NCI-H1417 treated with DMSO at 0.1 percent for 48 hours (cell line): ENCODE measurements at places on chromosomes 1 and 21.

DNA sequence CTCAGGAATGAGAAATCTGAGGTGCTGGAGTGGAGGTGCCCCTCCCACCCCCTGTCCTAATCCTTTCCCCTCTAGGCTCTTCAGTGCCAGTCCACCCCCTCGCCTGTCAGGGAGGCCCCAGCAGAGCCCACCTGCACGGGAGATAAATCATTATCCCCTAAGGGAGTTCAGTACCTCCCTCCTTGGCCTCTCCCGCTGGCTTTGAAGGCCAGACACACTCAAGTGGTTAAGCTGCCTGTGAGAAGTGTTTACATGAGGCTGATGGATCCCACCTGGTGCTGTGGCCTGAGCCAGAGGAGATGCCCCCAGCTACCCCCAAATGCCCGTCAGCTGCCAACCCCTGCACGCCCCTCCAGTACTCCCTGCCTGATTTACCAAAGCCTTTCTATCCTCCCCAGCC is 3.7 kb downstream of the RSPO1 start:
- no peak for DNase-seq

GRCh38 chr1:10152709-10153284 is 57.6 kb upstream of the KIF1B start:
- no peak for DNase-seq

- DNase-seq: no peak
These were observed 61.7 kb upstream of the USP24 start for GRCh38 chr1:55276671-55277376.

DNA sequence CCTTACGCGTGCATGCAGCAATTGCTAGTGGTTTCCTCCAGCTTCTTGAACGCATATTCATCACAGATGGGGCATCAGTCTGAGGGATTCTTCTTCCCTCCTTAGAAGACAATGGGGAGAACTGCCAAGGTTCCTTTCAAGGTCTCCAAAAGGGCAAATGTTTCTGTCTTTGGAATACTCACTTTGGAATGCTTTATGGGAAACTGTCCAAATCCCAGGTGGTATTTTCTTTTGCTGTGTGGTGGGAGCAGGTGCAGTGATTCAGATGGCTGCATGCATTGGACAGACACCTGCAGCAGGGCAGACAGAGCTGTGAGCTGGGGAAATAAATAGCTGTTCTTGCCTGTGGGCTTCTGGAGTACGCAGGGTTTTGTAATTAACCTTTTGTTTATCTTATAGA is 40.5 kb downstream of the URB2 start:
- no peak for DNase-seq

DNA sequence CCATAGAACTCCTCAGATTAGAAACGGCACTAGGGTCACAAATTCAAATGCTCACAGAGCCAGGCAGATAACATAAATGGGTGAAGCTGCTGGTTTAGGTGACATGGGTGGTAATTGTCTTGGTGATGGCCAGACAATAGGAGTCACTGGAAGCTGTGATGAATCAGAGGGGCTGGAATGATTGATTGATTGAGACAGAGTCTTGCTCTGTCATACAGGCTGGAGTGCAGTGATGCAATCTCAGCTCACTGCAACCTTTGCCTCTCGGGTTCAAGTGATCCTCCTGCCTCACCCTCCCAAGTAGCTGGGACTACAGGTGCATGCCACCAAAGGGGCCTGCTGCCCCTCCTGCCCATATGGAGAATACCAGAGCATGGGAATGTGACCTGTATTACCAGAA is 63.0 kb downstream of the HIVEP3 start:
- DNase-seq: no peak

DNA sequence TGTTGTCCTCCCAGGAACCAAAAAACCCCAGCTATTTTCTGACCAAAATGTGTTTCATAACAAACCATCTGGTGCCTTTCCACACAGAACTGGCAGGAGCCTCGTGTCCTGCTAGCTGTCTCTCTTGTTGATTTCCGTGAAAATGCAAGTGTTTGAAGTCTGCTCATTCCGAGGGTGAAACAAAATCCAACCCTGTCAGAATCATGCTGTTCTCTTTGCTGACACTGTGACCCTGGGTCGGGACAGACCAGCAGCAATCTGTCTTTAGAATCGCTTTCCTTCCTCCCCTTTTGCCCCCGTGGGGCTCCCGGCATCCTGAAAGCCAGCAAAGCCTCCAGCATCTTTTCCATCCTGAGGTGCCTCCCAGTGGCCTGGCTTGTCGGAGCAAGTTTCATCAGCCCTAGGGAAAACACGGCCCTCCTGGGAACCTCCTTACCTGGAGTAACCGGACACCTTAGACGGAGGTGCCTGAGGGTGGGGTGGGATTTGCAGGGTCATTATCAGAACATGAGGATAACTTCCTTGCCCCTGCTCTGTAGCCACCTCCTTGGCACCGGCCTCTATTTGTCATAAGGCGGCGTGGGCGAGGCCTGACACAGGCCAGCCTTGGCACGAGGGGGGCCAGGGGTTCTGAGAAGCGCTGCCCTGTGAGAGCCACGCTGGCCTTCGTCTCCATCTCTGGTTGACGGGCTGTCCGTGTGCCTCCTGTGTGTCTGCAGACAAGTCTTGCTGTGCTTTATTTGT is 24.9 kb downstream of the LDLRAP1 start:
- no peak for DNase-seq

DNA sequence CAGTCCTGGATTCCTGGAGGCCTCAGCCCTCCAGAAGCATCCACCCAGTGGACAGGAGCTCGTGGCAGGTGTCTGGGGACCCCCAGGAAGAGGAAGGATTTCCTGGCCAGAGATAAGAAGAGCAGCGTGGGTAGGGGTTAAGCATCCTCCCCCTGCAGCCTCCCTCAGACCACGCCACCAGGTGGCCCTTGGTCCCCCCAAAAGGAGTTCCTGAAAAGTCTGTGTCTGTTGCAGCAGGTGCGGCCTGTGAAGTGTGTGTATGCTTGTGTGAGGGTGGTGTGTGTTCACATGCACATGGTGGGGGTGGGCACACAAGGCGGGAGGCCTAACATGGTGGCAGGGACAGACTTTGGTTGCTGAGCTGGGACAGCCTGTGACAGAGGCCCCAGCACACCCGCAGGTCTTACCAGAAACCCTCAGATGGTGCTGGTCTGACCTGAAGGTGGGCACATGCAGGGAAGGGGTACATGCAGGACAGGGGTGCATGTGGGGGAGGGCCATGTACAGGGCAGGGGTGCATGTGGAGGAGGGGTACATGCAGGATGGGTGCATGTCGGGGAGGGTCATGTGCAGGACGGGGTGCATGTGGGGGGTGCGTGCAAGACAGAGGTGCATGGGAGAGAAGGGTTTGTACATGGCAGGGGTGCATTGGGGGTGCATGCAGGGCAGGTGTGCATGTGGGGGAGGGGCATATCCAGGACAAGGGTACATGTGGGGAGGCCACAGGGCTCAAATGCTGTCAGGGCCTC is 18.2 kb upstream of the RUNX3 start:
- DNase-seq: no peak

DNA sequence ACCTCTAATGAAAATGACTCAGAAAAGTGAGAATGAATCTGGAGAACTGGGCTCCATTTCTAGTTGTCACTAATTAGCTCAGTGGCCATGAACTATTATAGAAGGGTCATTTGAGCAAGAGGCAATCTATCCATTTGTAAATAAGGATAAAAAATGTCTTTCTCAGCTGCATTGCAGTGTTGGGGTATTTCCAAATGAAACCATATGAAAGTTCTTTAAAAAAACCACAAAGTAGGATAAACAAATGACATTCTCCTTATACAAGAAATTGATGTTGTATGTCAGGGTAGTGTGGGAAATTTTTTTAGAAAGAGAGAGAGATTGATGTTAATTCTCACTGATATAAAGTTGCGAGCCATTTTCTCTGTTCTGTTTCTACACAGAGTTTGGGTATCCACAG is 26.0 kb downstream of the FMO3 start:
- DNase-seq: no peak

DNA sequence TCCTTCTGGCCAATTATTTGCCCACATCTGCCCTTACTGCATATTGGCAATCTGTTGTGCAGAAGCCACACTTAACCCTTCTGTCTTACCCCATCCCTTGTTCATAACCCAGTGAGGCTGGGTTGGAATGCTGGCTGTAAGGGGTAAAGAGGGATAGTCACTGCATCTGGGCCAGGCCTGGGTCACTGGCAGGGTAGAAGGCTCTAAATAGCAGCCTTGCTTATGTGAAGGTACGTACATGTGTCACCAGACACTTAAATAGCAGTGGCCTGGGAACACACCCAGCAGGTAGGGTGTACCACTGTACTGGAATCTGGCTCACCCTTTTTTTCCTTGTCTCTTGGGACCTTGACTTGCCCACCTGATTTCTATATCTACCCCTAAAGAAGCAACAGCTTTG is 9.9 kb upstream of the TARS2 start:
- no peak for DNase-seq

DNA sequence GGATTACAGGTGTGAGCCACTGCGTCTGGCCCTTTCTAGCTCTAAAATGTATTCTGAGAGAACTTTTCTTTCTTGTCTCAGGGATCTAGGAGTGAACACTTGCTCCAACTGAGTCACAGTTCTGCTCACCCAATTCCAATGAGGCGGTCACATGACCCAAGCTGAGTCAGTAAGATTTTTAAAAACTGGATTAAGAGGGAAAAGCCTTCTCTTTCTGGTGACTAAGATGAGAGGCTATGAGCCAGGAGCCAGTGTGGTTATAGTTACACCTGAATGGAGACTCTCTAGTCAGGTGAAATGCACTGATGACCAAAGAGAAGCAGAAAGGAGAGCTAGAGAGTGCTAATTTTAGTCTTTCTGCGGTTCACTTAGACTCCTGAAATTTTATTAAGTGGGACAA is 9.5 kb upstream of the DEPDC1 start:
- no peak for DNase-seq

DNA sequence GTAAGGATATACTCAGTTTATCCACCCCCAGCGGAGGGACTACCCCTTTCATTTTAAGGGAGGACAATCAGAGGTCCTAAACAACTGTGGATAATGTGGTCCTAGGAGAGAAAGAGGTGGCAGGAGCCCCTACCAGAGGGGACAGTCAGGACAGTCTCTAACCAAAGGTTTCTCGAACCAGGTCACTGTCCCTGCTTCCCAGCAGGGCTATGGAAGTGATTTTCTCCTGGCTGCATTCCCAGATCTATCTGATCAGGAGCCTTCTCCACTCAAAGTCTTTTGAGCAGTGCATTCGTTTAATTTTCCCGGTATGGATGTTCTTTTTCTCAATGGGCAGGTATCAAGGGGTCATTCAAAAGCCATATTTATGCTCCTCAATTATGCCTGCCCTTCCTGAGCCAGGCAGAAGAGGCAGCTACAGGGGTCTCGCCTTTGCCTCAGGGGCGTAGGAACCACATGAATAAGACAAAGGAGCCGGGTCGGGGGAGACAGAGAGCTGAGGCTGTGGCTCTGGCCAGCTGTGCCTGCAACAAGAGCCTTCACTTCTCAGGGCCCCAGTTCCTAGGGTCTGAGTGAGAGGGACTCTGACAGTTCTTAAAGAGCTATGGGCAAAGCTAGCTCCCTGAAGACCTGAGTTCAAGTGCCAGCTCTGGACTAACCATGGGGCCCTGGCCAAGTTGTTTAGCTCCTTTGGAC is 62.5 kb upstream of the DMRTB1 start:
- no peak for DNase-seq

GRCh38 chr21:28174701-28175100 is 818.0 kb downstream of the LTN1 start:
- DNase-seq: no peak

- no peak for DNase-seq
These were observed 136.7 kb downstream of the CENPF start for GRCh38 chr1:214739621-214740238.

DNA sequence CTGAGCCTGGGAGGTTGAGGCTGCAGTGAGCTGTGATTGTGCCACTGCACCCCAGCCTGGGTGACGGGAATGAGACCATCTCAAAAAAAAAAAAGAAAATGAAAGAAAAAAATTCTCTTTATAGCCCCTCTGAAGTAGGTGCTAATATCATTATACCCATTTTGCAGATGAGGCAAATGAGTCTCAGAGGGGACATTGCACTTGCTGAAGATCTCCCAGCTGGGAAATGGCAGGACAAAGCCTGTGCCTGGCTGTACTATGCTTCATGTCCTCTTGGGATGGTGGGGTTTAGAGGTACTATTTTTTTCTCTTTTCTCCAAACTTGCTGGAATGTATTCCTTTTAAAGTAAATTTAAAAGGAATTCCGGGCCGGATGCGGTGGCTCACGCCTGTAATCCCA is 1.6 kb downstream of the SMPDL3B start:
- no peak for DNase-seq

DNA sequence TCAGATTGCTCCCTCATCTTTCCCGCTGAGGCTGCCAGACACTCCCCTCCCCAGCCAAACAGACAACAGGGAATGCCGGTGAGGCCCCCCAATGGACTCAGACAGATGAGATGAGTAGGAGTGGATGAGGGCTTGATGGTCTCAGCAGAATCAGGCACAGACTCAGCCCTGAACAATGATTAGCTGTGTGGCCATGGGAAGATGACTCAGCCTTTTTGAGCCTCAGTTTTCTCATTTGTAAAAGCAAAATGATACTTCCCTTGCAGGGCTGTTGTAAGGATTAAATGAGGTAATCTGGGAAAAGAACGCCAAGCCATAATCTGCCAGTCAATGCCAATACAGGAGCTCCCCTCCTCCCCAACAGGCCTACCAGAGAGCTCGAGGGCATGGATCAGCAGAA is 12.4 kb downstream of the C1orf198 start:
- no peak for DNase-seq

DNA sequence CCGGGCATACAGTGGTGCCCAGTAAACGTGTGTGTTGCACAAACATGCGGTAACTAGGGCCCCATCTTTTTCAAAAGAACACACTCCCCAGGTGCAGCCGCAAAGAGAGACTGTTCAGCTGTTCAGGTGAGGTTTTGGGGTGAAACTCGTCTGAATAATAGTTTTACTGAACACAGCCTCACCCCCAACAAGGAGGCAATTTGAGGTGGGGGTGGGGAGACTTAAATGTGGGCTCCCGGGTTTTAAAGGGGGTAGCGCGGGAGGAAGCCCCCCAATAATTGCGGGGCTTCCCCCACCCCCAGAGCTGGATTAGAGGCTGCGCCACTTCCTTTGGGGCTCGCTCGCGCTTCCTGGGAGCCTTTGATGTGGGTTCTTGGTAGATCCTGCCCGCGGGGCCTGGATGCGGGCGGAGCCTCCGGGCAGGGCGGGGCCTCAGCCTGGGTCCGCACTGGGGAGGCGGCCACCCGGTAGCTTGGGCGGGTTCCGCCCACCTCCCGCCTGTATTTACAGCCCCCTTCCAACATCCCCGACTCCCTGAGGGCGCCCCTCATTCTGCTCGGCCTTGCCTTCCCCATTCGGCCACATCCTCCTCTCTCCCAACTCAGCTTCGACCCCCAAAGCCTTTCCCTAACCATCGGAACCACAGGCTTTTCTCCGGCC is 6.4 kb upstream of the EPHA2 start:
- no peak for DNase-seq

GRCh38 chr1:21766210-21766609 is 16.7 kb downstream of the USP48 start:
- DNase-seq: no peak

GRCh38 chr1:223401873-223402789 is 8.9 kb downstream of the CCDC185 start:
- no peak for DNase-seq

- no peak for DNase-seq
These were observed 2.2 kb downstream of the ESRRG start for GRCh38 chr1:216721062-216721461.
